ENCODE measurements at places on chromosomes 4 and X.
A peak's percentile ranks its signal among the peaks of the same experiment; 100 is the strongest.

GRCh38 chr4:113636877-113637276, 124.7 kb downstream of the CAMK2D start:
- no peak for DNase-seq

DNA sequence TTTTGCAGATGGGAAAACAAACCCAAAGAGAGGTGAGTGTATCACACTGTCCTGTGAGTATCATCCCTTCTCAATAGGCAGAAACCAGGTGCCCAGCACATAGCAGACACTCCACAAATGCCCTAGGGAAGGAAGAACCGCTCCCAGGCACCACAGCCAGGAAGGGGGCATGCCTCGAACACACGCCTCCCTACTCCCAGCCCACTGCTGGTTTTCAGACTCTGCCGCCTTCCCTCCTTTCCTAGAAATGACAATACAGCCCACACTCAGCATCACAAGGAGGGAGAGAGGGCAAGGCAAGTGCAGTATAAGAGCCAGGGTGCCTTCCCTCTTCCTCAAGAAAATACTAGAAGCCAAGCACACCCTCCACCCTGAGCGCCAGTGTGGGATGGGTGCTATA, 16.2 kb downstream of the JAKMIP1 start:
- no peak for DNase-seq

- DNase-seq = no peak
Measured at GRCh38 chr4:67568820-67569219, 10.3 kb downstream of the STAP1 start.

DNA sequence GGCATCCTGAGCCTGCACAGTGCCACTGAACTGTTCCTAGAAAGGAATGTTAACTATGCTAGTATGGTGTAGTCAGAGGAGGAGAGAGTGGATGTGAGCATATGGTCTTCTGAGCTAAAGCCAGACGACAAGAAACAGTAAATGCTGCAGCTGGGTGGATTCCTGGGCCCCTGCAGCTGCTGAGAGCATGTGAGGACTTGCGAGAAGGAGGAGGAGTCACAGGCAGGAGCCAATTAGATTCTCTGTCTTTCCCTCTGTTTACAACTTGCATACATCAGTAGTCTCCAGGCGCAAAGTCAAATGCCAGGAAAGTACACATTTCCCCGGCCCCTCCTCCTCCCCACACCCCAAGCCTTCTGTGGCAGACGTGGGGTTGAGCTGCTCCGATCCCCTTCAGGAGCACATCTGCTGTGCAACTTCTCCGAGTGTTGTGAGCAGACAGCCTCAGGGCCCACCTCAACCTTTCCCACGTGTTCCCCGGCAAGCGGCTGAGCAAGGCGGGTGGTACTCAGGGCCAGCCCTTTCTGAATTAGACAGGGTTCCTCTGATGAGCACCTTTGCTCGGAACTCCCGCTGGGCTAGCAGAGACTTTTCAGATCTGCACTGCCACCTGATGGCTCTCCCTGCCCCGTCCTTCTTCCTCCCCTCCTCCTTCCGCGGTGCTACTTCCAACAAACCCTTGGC, 108.7 kb upstream of the ATP6AP2 start:
- DNase-seq = peak; percentile 45

- no peak for DNase-seq
Measured at GRCh38 chr4:139801895-139802294, 136.3 kb downstream of the MGST2 start.

DNA sequence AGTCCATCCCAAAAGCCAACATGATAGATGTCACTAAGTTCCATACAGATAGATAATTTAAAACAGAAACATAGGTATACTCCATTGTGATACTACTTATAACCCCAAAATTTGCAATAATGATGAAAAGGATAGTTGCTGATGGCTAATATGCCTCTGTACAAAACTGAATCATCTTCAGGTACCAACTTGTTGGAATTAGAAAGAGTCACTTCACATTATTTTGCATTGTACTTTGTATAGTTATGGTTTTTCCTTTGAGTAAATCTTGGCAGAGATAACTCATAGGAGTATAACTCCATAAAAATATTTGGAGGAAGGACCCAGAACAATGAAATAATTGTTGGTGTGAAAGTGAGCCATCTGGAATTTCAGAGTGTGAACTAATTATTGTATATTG, 17.6 kb downstream of the GIMD1 start:
- DNase-seq = no peak

- DNase-seq = no peak
Measured at GRCh38 chr4:139015948-139016471, 429 bp downstream of the NOCT start.

DNA sequence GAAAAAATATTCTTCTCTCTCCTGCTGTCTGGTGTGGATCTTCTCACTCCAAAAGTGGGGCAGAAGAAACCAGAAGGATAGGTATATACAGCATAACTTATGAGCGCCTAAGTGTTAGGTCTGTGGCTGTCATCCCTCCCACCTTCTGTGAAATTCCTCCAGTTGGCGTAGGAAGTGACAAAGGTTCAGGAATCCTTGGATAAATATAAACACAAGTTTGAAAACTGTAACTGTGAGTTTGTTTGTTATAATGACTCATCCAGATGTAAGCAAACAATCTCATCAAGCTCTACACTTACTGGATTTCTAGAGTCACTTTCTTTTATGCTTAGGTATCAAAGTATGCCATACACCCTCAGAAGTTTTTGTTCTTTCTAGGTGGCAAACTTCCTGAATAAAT, 405.2 kb downstream of the FAT4 start:
- no peak for DNase-seq

GRCh38 chrX:13087322-13088155, 43.1 kb upstream of the FAM9C start:
- DNase-seq = no peak

GRCh38 chrX:136850441-136851175, 29.9 kb downstream of the RBMX start:
- DNase-seq = no peak

DNA sequence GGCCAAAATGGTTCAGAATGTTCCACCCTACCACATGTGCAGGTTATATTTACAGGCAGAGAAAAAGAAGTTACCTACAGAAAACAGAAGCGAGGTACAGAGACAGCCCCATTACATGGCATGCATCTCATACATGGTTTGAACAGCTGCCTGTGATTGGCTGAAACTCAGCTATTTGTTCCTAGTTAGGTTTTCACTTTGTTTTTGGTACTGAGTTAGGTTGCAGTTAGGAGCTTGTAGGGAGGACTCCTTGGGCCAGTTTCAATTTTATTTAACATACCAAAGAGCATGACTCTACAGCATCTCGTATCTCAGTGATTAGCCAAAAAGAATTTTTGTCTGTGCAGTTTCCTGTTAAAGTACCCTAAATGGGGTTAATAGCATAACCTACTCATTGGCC, 392.0 kb downstream of the MAPK10 start:
- no peak for DNase-seq

- DNase-seq = no peak
Measured at GRCh38 chrX:32893751-32894150, 317.6 kb downstream of the DMD start.

Measured in right renal pelvis (tissue), 4 donors.